ENCODE measurements at places on chromosomes 7 and 10. TPM values are rescaled to one million over a fixed set of nuclear protein-coding genes. Genes with fewer than 3 reads are reported as not detected.

ASB15 gene
- polyA plus RNA-seq, result 2.8 TPM

TNKS2 gene
- polyA plus RNA-seq, result 53.9 TPM

GAD2 gene
- 3.6 TPM for polyA plus RNA-seq

PHYH gene
- 35.3 TPM for polyA plus RNA-seq

CPED1 gene
- polyA plus RNA-seq, result 37.1 TPM

GRM8 gene
- 9.4 TPM for polyA plus RNA-seq

SGCE gene
- 88.7 TPM for polyA plus RNA-seq

ANK3 gene
- polyA plus RNA-seq, result 178 TPM

EGR2 gene
- polyA plus RNA-seq, result 2.0 TPM

COL26A1 gene
- 22.3 TPM for polyA plus RNA-seq

HSPB1 gene
- polyA plus RNA-seq, result 218 TPM

LEP gene
- polyA plus RNA-seq, result 0.76 TPM

PRSS2 gene
- polyA plus RNA-seq, result not detected

ZNF853 gene
- 14.5 TPM for polyA plus RNA-seq

FRMD4A gene
- polyA plus RNA-seq, result 86.9 TPM

CCDC172 gene
- polyA plus RNA-seq, result not detected

UMAD1 gene
- 18.4 TPM for polyA plus RNA-seq

CFAP70 gene
- polyA plus RNA-seq, result 22.8 TPM

MBL2 gene
- not detected for polyA plus RNA-seq

All from renal cortex interstitium (tissue), 15 donors.